ENCODE measurements at places on chromosomes 11 and 22.
A peak's percentile ranks its signal among the peaks of the same experiment; 100 is the strongest.

DNA sequence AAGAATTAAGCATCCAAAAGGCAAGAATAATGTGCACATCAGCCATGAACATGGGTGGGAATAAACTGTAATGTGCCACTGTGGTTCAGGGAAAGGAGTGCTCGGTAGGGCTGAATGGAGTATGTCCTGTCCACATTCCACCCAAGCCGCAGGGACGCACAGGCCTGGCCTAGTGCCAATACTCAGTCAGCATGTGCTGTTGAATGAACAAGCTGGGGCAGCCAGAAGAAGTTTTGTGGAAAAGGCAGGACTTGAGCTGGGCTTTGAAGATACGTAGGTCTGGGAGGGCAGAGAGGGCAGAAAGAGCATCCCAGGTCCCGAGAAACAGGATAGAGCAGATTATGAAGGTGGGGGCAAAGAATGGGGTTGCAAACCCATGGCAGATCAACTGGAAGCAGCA lies 60.0 kb upstream of the PLET1 start:
- no peak for DNase-seq

- DNase-seq, result no peak
Measured at GRCh38 chr11:126578426-126578825, 222.9 kb downstream of the ST3GAL4 start.

DNA sequence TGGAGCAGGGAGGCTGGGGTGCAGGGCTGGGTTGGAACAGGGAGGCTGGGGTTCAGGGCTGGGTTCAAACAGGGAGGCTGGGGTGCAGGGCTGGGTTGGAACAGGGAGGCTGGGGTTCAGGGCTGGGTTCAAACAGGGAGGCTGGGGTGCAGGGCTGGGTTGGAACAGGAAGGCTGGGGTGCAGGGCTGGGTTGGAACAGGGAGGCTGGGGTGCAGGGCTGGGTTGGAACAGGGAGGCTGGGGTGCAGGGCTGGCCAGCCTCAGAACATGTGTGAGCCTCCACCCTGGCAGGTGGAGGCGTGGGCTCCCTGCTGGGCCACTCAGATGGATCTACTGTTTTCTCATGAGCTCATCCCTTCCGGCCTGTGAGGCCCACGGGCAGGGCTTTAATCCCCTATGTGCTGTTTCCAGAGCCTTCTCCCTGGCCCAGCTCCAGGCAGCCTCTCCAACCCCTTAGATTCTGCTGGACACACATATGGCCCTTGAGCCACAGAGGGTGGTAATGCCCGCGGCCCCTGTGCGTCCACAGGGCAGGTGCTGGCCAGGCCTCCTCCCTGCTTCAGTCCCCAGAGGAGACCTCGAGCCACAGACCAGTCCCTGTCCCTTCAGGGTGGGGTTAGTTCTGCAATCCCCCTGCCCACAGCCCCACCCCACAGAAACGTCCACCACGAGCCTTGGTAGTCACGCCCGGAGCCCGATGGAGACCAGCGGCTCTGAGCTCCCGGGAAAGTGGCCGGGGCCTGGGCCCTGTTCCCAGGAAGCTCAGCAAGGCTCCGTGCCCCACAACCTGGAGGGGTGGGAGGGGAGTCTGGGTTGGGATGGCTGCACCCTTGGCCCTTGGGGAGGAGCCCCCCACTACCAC lies 197.9 kb downstream of the BRD1 start:
- no peak for DNase-seq

DNA sequence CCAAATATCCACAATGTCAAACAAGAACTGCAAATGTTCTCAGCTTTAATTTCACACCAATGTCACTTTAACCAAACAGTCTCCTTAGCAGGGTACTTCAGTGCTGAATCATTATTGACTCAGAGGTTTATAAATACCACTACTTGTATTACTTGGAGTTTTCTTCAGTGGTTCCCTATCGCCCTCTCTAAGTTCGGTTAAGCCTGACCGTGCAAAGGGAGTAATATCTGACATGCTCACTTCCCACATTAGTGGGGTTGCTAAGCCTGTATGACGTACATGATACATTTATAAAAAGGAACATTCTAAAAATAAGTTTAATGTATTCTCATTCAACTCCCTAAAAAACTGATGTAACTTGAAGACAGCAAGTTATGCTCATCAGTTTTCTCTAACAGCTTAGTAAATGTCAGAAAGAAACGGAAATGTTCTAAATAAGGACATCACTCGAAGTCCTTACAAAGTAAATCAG lies 93.1 kb upstream of the ZC3H12C start:
- no peak for DNase-seq

- no peak for DNase-seq
Measured at GRCh38 chr11:74446532-74446938, 20.8 kb downstream of the KCNE3 start.

DNA sequence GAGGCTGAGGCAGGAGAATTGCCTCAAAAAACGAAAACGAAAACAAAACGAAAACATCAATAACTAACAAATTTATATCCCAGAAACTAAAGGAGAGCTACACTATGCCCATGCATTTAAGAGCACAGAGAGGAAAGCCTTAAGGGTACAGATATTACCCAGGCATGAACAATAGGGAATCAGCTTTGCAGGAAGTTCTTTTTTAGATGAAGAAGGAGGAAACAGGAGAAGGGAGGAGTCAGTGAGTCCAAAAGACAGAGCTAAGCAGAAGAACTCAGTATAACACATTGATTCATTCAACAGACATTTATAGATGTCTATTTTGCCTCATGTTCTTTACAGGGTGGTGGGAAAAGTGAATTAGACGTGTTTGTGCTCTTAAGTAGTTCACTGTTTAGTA lies 8.3 kb downstream of the MRPL17 start:
- no peak for DNase-seq

- DNase-seq, result no peak
Measured at GRCh38 chr22:38228873-38229740, 27.3 kb downstream of the MAFF start.

DNA sequence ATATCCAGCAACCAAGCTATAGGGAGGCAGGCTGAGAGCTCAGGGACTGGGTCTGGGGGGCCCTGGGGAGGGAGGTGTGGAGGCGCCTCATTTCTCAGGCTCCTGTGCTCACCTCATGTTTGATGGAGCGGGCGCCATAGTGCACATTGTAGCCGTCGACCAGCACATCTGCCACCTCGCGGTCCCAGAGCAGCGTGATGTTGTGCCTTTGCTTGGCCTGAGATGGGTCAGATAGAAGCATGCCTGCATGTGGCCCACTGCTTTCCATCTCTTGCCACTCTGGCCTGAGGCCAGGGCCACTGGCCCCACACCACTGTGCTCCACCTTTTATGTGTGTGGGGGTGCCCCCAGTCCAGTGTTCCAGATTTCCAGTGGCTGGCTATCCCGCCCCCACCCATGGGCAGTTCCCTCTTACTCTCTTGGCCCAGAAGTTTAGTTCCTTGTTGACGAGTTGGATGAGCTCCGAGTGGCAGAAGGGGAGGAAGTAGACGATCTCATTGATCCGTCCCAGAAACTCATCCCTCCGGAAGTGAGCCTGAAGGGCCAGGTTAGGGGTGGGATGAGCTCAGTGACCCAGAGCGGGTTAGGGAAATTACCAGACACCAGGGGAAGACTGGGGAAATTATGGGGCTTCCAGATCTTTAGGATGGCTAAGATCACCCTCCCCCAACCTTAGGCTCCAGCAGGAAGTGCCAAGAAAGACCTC lies 50.1 kb upstream of the PHOX2A start:
- no peak for DNase-seq

DNA sequence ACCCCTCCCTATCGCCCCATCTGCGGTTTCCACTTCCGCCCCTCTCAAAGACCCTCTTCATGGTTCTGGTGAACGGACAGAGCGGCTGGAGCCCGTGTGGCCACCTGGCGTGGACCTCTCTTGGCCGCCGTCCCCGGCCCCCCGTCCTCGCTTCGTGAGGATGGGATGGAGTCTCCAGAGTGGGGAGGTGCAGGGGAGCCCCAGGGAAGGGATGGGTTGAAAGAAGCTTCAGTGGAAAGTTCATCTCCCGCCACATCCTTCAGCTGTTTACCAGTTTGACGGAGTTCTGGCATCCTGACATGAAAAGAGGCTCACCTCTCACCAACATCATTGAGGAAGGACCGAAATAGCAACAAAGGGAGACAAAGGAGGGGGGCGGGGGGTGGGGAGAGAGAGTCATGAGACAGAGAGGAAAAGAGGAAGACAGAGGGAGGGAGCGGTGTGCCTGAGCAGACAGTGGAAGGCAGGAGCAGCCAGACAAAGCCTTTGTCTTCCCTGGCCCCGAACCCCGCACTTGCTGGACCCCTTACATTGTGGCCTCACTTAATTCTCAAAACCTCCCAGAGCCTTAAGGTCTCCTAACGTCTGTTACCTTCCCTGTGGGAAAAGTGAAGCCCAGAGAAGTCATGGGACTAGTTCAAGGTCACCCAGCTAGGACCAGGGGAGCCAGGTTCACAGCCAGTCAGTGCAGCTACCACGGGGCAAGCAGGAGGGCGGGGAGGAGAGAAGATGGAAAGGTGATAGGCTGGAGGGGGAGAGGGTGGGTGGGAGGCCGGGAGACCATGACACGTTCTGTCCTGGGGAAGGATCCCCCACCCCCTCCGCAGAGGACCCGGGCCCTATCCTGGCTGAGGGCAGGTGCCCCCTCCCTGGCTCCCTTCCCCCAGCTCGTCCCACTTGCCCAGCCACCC lies 54.9 kb downstream of the CD6 start:
- no peak for DNase-seq

DNA sequence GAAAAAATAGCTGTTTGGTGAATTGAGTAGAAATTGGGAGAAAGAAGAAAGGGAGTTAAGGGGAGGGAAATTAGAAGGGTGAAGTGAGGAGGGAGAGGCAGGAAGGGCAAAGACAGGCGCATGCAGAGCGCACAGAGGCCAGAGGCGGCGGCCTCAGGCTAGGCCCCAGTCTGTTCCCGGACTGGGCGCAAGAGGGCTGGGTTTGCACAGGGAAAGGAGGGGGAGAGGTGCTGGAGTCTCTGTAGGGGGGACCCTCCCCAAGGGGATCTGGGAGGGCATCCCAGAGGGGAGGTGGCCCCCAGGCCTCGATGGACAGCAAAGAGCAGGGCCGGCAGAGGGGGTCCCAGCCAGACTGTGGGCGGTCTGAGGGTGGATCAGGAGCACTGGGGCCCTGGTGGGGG lies 1.3 kb upstream of the FLRT1 start:
- no peak for DNase-seq

GRCh38 chr11:68750195-68751003 lies 921 bp downstream of the TESMIN start:
- no peak for DNase-seq

DNA sequence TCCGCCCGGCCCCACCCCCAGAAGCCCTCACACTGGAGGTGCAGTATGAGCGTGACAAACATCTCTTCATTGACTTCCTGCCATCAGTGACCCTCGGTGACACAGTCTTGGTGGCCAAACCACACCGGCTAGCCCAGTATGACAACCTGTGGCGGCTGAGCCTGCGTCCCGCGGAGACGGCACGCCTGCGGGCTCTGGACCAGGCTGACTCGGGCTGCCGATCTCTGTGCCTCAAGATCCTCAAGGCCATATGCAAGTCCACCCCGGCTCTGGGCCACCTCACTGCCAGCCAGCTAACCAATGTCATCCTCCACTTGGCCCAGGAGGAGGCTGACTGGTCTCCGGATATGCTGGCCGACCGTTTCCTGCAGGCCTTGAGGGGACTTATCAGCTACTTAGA lies 6.6 kb upstream of the ATF4 start:
- DNase-seq, result no peak

GRCh38 chr11:35003186-35003585 lies 86.8 kb downstream of the PDHX start:
- no peak for DNase-seq

DNA sequence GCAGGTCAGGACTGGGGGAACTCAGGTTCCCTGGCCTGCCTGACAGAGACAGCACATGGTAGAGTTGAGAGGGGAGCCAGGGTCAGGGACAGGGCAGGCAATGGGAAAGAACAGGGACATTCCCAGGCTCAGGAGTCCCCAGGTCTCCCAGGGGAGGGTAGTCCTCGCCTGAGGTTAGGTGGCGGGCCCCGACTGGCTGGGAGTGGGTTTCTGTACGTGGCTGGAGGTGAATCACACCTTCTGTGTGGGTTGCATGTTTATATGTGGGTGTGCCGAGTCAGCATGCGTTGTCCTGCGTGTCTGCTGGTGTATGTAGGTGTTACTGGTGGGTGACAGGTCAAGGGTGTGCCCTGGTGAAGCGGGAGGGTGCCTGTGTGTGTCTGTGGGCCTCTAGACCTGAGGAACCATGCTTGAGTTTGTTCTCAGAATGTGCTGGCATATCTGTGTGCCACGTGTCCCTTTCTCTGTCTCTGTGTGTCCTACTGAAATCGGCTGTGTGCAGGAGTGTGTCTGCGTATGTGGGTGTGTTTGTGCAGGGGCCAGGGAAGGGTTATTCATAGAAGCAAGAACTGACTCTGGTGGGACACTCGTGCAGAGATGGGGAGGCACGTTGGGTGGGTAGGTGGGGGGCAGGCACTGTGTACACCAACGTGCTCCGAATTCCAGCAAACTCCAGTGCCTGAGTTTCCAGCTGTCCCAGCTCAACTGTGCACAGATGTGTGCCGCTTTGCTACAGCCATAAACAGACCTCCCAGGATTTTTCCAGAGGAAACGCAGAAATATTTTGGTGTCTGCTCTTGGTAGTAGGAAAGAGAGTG lies 23.8 kb upstream of the OAF start:
- peak; percentile 4 for DNase-seq

DNA sequence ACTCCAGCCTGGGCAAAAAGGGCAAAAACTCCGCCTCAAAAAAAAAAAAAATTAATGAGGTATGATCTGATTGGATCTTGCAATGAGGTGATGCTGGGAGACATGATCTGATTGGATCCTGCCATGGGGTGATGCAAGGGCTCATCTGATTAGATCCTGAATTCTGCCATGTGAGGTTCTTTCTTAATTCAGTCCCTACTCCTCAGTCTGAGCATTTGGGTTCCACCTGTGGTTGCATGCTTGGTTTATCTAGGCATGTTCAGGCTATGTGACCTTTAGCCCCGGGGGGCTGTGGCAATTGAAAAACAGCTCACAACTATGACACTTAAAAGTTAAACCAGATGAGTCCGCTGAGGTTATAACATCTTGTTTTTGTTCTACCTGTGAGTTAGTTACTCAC lies 4.8 kb upstream of the TRIM6 start:
- DNase-seq, result no peak

DNA sequence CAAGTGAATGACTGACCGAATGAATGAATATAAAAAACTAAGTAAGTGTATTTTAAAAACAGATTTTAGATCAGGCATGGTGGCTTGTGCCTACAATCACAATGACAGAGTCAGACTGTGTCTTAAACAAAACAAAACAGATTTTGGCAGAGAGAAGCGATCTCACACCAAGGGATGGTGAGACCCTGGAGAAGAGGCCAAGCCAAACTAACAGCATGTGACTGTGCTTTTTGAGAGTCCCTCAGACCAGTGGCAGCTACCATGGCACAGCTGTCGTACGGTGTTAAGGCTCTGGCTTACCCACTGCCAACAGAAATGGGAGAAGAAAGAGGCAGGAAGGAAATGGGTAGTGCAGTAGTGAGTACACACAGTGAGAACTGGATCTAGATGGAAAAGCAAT lies 60.6 kb downstream of the SGSM3 start:
- DNase-seq, result no peak

GRCh38 chr11:73359341-73359740 lies 16.9 kb upstream of the RELT start:
- no peak for DNase-seq

DNA sequence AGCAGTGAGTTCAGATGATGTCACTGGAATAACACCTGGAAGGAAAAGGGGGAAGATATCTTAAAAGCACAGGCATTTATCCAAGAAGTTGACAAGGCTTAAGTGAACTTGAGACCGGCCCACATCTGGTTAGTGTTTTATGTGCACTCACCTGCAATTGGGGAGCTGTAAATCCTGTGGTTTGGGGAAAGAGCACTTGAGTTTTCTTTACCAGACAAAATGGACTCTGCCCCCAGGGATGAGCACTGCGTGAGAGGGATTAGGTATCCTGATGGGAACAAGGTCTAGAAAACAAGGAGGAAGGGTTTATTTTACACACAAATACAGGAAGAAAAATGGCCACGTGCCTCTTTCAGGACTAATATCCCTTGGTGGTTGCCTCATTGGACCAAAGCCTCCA lies 15.2 kb downstream of the E2F8 start:
- no peak for DNase-seq
